ENCODE measurements at places on chromosomes 11 and 22.
A peak's percentile ranks its signal among the peaks of the same experiment; 100 is the strongest.

- H3K27ac ChIP-seq: no peak overlapping the region
- peaks cover 30% of the 10 kb centered on the region for H3K27me3 ChIP-seq
- DNase-seq: no peak
- H3K4me3 ChIP-seq: no peak overlapping the region
- no peaks in the 10 kb centered on the region for H3K36me3 ChIP-seq
These were observed 96.3 kb upstream of the ZBED5 start for GRCh38 chr11:10954184-10954583.

GRCh38 chr22:39546889-39547586, 14.5 kb upstream of the RPS19BP1 start:
- peaks cover 37% of the 10 kb centered on the region for H3K27me3 ChIP-seq
- no peaks in the 10 kb centered on the region for H3K36me3 ChIP-seq
- peak; percentile 69 for DNase-seq
- no peak overlapping the region for H3K4me3 ChIP-seq

DNA sequence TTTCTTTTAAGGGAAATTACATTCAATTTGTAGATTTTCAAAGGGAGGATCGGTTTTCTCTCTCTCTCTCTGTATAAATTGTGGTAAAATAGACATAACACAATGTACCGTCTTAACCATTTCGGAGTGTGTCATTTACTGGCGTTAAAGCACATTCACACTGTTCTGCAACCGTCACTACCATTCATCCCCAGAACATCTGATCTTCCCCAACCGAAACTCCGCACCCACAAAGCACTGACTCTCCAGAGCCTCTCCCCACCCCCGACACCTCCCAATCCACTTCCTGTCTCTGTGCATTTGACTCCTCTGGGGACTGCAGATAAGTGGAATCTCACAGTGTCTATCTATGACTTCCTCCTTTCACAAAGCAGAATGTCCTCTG, 15.9 kb upstream of the GRAMD4 start:
- peaks cover 2% of the 10 kb centered on the region for H3K4me1 ChIP-seq
- no peak overlapping the region for H3K27ac ChIP-seq
- DNase-seq: peak; percentile 12
- no peak overlapping the region for H3K4me3 ChIP-seq
- no peaks in the 10 kb centered on the region for H3K36me3 ChIP-seq

DNA sequence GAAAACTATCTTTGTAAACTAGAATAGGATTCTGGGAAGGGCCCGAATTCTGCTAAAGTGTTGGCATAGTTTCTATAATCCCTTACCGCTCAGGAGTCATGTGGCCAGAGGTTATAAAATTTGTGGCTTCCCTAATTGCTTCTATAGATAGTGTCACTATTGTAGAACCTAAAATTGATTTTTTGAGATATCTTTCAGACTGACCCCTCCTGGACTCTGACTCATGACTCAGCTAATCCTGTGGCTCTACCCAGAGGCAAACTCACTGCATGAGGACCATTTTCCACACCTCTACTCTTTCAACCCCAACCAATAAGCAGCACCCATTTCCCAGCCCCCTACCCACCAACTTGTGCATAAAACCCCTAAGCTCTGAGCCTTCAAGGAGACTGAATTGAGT, 61.8 kb upstream of the PRSS23 start:
- no peaks in the 10 kb centered on the region for H3K27me3 ChIP-seq
- no peak overlapping the region for H3K27ac ChIP-seq
- no peak for DNase-seq

DNA sequence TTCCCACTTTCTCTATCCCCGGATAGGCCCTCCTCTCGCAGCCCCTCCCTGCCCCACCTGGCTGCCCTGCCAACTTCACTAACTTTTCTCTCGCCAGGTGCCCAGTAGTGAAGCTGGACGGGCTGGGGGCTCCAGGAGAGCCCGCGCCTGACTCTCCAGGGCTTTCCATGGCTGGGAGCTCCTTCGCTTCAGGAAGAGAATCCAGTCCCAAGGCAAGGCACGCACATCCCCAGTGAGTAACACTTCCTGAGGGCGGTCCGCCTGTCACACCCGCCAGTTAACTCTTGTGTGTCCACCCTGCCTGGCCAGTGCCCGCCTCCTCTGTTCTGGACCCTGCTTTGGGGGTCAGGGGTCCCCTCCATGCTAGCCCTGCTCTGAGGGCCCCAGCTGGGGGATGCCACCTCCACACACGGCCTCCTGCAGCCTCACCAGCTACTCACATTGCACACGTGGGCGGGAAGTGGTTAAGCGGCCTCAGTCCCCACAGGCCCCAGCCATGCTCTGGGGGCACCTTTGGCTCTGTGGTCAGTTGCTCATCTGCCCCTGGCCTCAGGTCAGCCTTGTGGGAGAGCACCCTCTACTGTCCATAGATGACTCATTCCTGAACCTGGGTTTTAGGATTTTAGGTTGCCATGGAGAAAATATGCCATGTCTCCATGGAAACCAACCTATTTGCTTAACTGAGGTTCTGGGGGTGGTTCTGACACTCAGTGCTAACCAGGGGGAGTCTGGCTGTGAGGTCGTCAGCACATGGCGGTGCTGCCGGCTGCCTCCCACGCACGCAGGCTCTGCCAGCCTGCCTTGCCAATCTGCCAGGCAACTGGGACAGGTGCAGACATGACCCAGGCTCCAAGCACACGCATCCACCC, at the start of gene RIN1:
RIN1 (minus strand) TSS at position 201 of the 869 bp plus-strand sequence; CDS start at position 169, 32 bp downstream.
- peak within 1 kb of the TSS; percentile 89 for H3K27ac ChIP-seq
- peaks cover 23% of the 10 kb centered on the region for H3K4me1 ChIP-seq
- peak within 1 kb of the TSS; percentile 60 for H3K4me3 ChIP-seq
- DNase-seq: peak; percentile 99
- H3K27me3 ChIP-seq: no peaks in the 10 kb centered on the region

DNA sequence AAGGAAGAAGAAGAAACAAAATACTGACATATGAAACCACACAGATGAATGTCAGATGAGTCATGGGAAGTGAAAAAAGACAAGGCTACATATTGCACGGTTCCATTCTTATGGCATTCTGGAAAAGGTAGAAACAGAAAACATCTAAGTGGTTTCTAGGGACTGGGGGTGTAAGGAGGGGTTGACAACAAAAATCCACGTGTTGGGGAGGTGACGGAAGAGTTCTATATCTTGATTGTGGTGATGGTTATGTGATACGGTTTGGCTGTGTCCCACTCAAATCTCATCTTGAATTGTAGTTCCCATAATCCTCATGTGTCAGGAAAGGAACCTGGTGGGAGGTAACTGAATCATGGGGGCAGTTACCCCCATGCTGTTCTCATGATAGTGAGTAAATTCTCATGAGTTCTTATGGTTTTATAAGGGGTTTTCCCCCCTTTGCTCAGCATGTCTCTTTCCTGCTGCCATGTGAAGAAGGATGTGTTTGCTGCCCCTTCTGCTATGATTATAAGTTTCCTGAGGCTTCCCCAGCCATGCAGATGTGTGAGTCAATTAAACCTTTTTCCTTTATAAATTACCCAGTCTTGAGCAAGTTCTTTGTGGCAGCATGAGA, 6.4 kb upstream of the ARFGAP3 start:
- H3K27me3 ChIP-seq: no peaks in the 10 kb centered on the region
- H3K27ac ChIP-seq: 0 out of 2 replicates have a peak overlapping the region, but pooled peaks have one; percentile 19
- DNase-seq: peak; percentile 88
- no peak overlapping the region for H3K4me3 ChIP-seq
- H3K36me3 ChIP-seq: no peaks in the 10 kb centered on the region

GRCh38 chr22:42608823-42609361, 5.8 kb downstream of the POLDIP3 start:
- H3K4me1 ChIP-seq: peaks cover 35% of the 10 kb centered on the region
- H3K27me3 ChIP-seq: no peaks in the 10 kb centered on the region
- peak overlapping the region; percentile 72 for H3K27ac ChIP-seq
- DNase-seq: peak; percentile 76
- no peak overlapping the region for H3K4me3 ChIP-seq
- peaks cover 10% of the 10 kb centered on the region for H3K36me3 ChIP-seq

Measured in IMR-90 (cell line).